ENCODE measurements at places on chromosomes 2 and 18.

DNA sequence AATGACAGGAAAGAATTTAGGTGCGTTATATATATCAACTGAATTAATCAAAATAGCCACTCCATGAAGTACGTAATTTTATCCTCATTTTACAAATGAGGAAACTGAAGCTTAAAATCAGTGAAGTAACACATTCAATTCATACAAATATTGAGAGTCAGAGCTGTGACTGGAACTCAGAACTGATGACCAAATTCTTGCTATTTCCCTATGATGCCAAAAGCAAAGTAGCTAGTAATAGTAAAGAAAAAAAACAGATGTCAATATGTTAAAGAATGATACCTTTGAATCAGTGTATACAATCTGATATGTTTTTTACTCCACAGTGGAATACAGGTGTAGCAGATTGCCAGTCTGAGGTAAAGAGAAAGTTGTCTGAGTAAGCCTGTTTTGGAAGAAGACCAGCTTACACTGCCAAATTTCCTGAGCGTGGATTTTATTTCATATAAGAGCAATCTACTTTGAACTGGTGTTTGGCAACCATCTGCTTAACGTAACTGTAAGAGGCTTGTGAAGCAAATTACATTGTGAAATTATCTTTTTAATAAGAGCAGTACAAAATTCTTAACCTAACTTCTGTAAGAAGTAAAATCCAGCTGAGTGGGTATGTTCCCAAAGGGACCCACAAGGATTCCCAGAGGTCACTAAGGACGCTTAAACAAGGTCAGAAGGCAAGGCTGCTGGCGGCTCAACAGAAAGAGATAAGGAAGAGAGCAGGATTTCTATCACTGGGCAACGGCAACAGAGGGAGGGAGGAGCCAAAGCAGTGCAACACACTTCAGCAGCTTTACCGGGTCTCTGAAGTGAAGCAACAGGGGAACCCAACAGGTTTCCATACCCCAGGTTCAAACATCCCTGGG lies 85.6 kb downstream of the IKZF2 start:
- H3K27ac ChIP-seq, result peak overlapping the region; percentile 7
- H3K4me1 ChIP-seq, result peaks cover 20% of the 10 kb centered on the region
- H3K27me3 ChIP-seq, result no peaks in the 10 kb centered on the region
- H3K4me3 ChIP-seq, result no peak overlapping the region
- DNase-seq, result peak; percentile 67
- no peaks in the 10 kb centered on the region for H3K36me3 ChIP-seq

DNA sequence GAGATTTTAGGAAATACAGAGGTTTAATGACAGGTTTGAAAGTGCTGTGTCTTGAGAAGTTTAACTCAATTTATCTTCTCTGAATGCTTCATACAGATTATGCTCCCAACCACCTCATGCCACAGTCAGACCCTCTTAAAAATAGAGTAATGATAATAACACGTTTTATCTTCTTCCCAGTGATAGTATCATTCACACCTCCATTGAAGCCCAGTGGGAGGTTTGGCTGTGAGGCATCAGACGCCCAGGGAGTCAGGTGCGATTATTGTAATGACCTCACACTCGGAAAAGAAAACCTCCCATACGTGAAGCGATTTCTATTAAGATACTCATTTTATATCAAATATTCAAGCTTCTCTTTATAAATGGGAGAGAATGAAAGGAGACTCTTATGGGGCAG lies 366.3 kb downstream of the SETBP1 start:
- no peaks in the 10 kb centered on the region for H3K4me1 ChIP-seq
- H3K36me3 ChIP-seq, result no peaks in the 10 kb centered on the region
- no peaks in the 10 kb centered on the region for H3K27me3 ChIP-seq
- H3K27ac ChIP-seq, result no peak overlapping the region

DNA sequence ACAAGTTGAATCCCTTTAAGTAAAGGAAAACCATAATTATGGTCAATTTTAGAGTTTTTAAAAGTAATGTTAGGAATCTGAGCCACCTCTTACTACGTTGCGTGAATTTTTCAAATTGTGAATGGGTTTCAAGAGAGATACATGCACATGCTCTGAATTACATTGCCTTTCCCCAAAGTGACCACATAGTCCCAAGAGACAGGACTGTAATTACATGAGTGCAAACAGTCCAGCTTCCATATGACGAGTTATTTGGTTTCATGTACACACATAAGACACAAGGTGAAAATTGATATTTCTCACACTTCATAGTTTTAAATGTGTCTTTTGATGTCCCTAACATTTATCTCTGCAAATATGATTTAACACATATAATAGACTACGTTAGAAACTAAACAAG lies 850.8 kb downstream of the LRP1B start:
- no peaks in the 10 kb centered on the region for H3K4me1 ChIP-seq
- DNase-seq, result no peak
- H3K27ac ChIP-seq, result no peak overlapping the region
- no peaks in the 10 kb centered on the region for H3K36me3 ChIP-seq
- no peak overlapping the region for H3K4me3 ChIP-seq

DNA sequence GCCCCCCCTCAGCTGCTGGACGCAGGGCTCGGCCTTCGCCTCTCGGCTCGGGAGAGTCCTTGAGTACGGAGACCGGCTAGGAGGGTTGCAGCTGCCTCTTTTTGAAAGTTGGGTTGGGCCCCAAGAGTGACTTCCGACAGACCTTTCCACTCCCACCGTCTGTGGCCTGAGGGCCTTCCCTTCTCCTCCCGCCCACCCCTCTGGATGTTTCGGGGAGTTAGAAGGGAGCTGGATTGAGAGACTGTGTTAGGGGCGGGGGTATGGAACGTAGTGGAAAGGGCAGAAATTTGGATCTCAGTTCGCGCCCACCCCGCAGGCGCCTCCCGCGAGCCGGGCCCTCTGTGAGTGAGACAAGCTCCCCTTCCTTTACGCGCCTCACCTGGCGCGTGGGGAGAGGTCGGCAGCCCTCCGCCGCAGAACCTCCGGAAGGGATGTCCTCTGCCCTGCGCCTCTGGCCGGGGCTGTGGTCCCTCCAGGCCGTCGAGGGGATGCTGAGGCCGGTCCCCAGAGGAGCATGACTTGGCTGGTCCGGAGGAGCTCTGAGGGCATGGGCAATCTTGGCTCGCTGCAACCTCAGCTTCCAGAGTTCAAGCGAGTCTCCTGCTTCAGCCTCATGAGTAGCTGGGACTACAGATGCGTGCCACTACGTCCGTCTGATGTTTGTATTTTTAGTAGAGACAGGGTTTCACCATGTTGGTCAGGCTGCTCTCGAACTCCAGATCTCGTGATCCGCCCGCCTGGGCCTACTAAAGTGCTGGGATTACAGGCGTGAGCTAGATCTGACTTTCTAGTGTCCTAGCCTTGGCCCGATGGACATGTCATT lies 15.9 kb downstream of the C2orf74 start:
- H3K4me3 ChIP-seq, result peak overlapping the region; percentile 51
- no peaks in the 10 kb centered on the region for H3K36me3 ChIP-seq
- peak; percentile 53 for DNase-seq
- H3K4me1 ChIP-seq, result peaks cover 46% of the 10 kb centered on the region
- no peaks in the 10 kb centered on the region for H3K27me3 ChIP-seq
